Activated CD8-positive, alpha-beta T cell treated with anti-CD3 and anti-CD28 coated beads, Interleukin-2, amount 10 ng/mL, durations not matched to agents 7 days and 5 days (primary cell): ENCODE measurements at places on chromosomes 4 and X. TPM values are rescaled to one million over a fixed set of nuclear protein-coding genes. Genes with fewer than 3 reads are reported as not detected.

CCDC149 gene
- total RNA-seq, result not detected

TBX22 gene
- total RNA-seq, result not detected

USP26 gene
- total RNA-seq, result not detected

AGA gene
- total RNA-seq, result 26.8 TPM

GATA1 gene
- not detected for total RNA-seq
